Activated CD8-positive, alpha-beta T cell treated with anti-CD3 and anti-CD28 coated beads for 36 hours (primary cell): ENCODE measurements at places on chromosomes 5 and 9.

- DNase-seq = no peak
Observed at GRCh38 chr5:158641016-158641415, 458.7 kb downstream of the EBF1 start.

- DNase-seq = peak; percentile 89
Observed at GRCh38 chr5:110054240-110054639, 364.5 kb downstream of the MAN2A1 start.

- no peak for DNase-seq
Observed at GRCh38 chr5:154749491-154749890, 5.7 kb upstream of the LARP1 start.

DNA sequence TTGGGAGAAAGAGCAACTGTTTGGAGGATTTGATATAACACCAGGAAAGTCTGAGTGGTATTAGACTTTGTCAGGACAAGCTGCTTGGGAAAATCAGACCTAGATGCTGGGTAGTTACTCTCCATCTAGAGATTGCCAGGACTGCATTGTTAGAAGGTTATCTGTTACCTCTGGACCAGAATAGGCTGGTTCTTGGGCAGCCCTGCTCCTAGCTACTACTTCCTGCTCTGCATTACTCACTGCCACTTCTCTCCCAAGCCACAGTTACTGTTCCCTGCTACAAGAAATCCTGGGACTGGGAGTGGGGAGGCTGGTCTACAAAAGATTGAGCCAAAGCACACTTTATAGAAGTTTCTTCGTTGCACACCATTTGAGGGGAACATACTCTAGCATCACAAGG, 95.5 kb upstream of the KCNN2 start:
- DNase-seq = no peak

DNA sequence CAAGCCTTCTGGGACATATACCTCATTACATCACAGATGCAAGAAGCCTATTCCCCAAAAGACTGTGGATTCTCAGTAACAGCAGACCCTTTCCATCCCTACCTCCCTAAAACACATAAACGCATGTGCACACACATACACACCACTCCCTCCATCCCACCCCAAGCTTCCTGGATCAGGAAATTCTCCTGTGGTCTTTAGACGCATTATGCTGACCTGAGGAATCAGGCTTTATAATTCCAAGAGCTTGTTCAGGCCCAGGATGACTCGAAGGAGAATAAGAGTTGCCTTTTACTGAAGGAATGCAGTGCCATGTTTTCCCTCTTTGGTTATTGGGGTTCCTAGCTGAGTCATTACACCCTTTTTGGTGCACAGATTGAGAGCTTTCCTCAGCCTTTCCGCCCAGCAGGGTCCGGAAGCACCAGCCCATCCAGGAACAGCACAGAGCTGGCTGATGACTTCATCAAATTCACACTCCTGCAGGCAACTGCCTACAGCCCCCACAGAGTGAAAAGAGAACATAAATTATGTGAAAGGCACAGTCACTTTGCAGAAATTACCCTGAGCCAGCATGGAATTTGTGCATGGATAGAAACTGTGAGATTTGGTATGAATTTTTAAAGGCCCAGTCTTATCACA, 385.0 kb upstream of the TRPC7 start:
- no peak for DNase-seq

- no peak for DNase-seq
Observed at GRCh38 chr9:129069862-129070641, 10.9 kb upstream of the DOLPP1 start.

DNA sequence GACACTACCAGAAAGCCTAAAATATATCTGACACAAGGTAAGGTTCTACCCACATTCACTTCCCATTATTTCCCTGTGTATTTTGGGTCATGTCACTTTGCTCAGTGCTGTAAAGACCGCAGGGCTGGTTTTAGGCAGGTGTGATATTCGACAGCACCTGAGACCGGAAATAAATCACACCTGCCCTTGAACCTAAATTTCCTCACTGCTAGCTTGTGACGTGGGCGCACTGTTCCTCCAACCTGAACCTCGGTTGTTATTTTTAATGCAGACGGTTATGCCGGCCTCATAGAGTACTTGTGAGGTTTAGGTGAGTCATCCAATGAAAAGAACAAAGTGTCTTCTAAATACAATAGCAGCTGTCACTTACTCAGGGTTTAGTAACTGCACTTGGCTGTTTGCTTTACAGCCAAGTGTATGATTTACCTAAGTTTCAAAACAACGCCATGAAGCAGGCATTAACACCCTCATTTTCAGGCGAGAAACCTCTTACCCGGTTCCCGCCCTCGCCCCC, 20.7 kb upstream of the ZNF782 start:
- DNase-seq = peak; percentile 74

GRCh38 chr9:34383904-34384303, 7.2 kb upstream of the MYORG start:
- no peak for DNase-seq

- DNase-seq = no peak
Observed at GRCh38 chr9:82115331-82115730, 126.8 kb downstream of the SPATA31D1 start.

DNA sequence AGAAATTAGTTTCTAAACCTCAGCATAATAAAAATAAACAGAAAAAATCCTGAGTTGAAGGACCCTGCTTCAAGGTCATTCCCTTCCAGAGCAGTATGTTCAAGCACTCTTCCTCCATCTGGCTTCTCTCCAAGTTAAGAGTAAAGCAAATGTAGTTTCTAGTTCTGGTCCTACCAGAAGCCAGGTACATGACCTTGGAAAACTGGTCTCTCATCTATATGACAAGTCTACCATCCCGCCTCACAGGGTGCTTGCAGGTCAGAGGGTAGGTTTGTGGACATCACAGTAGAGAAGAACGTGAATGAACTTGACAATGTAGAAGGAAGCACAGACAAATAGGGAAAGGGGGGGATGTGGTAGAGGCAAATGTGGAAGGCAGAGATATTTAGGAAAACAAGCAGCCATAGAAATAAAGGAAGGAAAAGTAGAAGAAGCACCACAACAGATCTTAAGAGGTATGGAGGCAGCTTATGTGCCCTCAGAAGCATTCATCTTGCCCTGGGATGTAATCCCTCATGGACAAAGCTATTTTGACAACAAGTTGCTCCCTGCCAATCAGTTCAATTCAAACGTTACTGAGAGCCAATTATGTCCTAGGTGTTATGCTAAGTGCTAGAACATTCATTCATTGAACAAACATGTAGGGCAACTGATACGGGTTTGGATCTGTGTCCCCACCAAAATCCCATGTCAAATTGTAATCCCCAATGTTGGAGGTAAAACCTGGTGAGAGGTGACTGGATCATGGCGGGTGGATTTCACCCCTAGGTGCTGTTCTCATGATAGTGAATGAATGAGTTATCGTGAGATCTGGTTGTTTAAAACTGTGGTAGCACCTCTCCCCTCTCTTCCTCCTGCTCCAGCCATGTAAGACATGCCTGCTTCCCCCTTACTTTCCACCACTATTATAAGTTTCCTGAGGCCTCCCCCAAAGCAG, 23.7 kb upstream of the CTNNAL1 start:
- no peak for DNase-seq

- DNase-seq = no peak
Observed at GRCh38 chr9:11618241-11618805, 1005.5 kb upstream of the PTPRD start.

GRCh38 chr9:89664896-89665329, 60.1 kb downstream of the GADD45G start:
- no peak for DNase-seq

DNA sequence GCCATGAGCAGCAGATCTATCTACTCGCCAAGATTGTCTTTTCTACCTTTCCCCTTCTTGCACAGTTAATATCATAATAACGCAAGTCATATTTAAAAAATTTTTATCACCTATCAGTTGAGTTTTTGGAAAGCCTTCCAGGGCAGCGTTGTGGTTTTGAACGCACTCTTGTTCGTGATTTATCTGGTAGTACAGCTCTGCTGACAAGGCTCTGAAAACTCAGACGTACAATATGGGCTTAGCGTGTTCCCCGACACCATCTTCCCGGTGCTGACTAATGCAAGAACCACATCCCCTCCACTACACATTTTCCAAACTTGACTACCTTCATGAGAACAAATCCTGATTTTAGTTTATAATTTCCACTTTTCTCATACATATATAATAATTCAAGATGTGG, 1.6 kb upstream of the NFIL3 start:
- peak; percentile 42 for DNase-seq

- DNase-seq = no peak
Observed at GRCh38 chr9:5760338-5760737, 72.6 kb downstream of the ERMP1 start.

DNA sequence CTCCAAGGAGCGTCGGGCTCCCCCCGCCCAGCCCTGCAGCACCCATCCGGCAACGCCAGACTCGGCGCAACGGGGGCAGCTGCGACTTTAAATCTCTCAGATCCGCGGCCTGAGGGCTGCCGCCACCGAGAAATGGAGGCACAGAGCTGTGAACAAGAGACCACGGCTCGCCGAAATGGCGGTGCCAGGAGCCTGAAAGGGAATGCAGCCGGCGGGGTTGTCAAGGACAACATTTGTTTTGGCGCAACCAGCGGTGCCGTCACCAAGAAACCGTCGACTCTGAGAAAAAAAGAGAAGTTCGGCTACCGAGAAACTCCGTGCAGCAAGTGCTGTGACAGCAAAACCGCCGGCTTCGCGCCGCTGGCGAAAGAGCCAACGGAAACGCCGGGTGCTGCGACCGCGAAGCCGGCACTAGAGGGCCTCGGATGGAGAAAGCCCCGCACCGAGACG, 2.1 kb upstream of the ANXA2R start:
- DNase-seq = peak; percentile 87

- no peak for DNase-seq
Observed at GRCh38 chr9:126338945-126339344, 12.3 kb downstream of the MVB12B start.

GRCh38 chr5:170296935-170297588, 515 bp downstream of the LCP2 start:
- no peak for DNase-seq

DNA sequence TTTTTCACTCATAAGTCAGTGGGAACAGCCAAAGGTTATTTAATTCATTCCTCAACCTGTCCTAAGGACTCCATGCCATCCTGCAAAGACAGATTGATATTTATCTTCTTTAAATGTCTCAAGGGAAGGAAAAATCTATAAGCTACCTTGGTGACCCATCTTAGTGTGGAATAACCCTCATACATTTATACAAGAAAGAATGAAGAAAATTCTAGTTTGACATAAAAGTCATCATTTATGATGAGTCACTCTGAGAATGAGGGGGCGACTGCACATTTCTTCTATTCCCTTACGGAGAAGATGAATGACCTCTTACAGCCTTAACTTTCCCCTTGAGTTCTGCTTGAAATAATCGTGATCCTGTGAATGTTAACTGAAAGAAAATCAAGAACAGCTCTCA, 26.8 kb upstream of the NUDT12 start:
- no peak for DNase-seq

GRCh38 chr5:177154003-177154643, 20.6 kb downstream of the NSD1 start:
- no peak for DNase-seq

GRCh38 chr5:71533615-71534014, 53.5 kb upstream of the MCCC2 start:
- DNase-seq = no peak

DNA sequence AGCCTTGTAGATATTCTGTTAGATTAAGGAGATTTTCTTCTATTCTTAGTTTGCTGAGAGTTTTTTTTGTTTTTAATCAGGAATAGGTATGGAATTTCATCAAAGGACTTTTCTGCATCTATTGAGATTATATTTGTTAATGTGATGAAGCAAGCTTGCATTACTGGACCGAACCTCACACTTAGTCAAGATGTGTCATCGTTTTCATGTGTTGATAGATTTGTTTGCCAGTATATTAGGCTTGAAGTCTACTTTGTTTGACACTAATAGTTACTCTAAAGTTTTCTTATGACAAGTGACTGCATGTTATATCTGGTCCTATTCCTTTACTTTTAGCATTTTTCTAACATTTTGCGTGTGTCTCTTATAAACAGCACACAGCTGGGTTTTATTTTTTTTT, 12.4 kb upstream of the HACD4 start:
- no peak for DNase-seq

DNA sequence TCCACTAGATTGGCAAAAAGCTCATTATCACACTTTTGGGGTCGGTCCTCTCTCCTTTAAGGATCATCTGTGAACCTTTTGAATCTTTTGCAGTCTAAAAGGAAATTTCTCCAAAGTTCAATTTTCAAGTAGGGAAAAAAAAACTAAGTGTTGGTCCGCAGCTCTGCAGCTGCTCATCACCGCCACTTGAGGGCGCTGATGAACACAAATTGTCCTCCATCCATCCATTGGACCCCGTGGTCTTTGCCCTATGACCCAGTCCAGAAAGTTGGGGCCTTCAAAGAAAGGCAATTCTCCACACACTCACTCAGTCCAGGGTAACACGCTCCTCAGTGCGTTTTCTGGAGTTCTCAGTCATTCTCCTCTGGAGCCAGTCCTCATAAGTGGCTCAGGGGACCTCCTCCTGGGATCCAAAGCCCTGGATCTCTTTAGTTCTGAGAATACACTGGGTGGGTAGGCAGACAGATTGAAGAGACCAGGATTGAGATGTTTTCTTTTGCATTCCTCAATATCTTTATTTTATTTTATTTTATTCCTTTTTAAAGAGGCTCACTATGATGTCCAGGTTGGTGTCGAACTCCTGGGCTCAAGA, 63.6 kb upstream of the SLC28A3 start:
- DNase-seq = peak; percentile 22

- DNase-seq = peak; percentile 80
Observed at GRCh38 chr5:178279723-178280438, 47.3 kb upstream of the PHYKPL start.
